Fibroblast of lung (primary cell): ENCODE measurements at places on chromosomes 16 and 17.
A peak's percentile ranks its signal among the peaks of the same experiment; 100 is the strongest.

DNA sequence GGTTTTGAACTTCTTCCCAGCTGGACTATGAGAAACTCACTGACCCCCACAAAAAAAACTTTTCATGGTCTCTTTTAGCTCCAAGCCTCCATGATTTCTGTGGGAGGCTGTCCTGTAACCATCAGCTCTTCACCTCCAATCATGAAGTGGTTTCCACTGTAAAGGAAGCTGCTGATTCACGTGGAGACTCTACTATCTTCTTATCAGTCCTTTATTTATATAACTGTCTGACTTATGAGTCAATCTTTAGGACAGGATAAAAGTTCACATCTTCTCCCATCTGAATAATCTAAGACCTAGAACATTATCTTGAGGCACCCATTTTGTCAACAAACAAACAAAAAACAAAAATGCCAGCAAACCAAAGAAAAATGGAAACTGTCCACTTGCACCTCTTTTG lies 409.9 kb downstream of the SLC39A11 start:
- DNase-seq, result peak; percentile 71

GRCh38 chr17:74099442-74100340 lies 103.8 kb upstream of the RPL38 start:
- no peak for DNase-seq

DNA sequence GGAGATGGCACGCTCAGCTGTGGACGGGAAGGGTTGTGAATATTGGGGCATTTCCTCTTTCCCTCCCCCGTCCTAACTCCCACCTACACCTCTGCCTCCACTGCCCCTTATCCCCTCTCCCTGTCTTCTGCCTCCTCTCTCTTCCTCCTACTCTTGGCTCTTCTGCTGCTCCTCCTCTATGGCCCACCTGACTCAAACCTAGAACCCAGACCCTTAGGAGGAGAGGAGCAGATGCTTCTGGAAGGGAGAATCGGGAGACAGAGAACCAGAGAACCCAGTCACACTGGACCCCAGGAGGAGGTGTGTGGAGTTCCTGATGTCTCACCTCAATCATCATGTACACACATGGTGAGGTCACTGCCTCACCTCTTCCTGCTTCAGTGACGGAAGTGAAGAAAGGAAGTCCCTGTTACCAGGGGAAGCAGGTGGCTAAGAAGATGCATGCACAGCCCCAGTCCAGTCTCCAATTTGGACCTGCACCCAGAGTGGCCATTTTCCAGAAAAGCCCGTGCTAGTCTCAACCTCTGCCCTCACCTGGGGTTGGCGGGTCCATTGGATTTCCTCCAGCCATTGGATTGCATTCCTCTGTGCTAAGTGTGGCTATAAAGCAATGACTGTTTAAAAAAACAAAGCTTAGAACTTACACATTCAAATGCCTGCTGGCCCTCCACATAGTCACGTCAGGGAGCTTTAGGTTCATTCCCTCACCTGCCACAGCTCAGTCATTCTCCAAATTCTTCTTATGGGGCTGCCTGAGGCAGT lies 4.0 kb downstream of the RNF222 start:
- DNase-seq, result no peak

- DNase-seq, result no peak
These were observed 104.4 kb downstream of the CMIP start for GRCh38 chr16:81548876-81549546.

GRCh38 chr17:4978726-4979125 lies 8.7 kb downstream of the CAMTA2 start:
- no peak for DNase-seq

- peak; percentile 3 for DNase-seq
These were observed 54.7 kb downstream of the SLC6A2 start for GRCh38 chr16:55710466-55710865.

DNA sequence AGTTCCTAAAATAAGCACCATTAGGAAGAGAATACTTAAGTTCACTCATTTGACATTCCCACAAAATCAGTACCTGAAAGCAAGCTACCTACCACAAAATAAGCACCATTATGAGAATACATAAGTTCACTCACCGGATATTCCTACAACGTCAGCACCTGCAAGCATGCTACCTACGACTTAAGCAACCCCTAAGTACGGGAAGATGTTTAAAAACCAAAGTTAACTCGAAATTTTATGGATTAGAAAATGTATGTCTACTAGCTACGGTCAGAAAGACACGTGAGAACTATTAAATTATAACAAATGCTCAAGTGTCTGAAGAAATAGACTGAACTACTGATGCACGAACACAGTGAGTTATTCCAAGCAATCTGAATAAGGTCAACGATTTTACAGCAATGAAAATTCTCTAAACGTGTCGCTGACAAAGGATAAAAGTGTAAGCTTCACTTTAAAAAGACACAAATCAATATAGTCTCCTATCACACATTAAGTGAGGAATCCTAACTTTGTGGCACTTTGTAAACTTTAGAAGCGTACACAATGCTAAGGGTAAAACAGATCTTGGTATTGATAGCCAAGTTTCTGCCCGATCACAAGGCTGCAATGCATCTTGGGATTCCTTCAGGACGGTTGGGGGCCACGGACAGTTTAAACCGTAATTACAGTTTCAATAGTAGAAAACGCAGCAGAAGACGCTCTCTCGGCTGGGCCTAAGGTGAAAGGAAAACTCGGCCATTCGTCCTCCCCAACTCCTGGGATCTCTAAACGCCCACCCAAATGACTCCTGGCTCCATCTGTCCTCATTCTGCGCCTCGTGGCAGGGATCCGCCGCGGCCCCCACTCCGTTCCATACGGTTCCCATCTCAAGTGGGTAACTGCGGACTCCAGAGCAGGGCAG lies 1.3 kb downstream of the GSPT1 start:
- DNase-seq, result peak; percentile 39

GRCh38 chr16:57795431-57795878 lies 6.8 kb downstream of the KIFC3 start:
- DNase-seq, result peak; percentile 49

DNA sequence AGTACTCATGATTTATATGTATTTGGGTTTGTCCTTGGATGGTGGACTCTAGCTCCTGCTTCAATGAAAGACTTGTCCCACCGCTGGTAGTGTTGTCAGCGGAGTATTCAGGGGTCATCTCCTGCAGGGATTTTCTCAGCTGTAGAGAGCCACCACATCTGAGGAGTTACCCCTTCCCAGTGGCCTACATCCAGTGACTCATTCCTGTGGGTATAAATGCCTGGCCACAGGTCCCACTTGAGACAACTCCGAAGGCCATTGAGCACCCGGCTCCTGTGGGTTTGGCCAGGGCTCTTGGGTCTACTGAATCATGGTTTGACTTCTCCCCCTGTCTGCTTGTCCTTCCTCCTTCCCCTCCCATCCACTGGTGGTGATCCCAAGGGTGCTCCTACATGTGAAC lies 34.6 kb upstream of the WSB1 start:
- no peak for DNase-seq

GRCh38 chr17:46127524-46127923 lies 65.7 kb downstream of the KANSL1 start:
- no peak for DNase-seq

GRCh38 chr16:25716186-25716585 lies 24.4 kb downstream of the HS3ST4 start:
- no peak for DNase-seq

GRCh38 chr16:84948851-84949610 lies 62.3 kb downstream of the ZDHHC7 start:
- no peak for DNase-seq

DNA sequence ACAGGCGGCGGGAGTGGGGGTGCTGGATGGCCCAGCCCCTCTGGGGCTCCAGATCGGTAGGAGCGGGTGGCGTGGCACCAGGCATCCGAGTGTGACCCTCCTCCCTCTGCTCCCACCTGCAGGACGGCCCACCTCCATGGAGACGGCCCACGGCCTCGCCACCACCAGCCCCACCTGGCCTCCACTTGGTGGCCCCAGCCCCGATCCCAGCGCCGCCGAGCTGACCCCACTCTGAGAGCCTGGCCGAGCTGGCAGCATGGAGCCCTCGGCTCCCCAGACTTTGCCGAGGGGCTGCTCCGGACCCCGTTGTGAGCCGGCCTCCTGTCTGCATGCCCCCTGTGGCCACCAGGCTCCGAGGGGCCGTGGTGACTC lies 4.7 kb upstream of the NUDT16L1 start:
- no peak for DNase-seq

DNA sequence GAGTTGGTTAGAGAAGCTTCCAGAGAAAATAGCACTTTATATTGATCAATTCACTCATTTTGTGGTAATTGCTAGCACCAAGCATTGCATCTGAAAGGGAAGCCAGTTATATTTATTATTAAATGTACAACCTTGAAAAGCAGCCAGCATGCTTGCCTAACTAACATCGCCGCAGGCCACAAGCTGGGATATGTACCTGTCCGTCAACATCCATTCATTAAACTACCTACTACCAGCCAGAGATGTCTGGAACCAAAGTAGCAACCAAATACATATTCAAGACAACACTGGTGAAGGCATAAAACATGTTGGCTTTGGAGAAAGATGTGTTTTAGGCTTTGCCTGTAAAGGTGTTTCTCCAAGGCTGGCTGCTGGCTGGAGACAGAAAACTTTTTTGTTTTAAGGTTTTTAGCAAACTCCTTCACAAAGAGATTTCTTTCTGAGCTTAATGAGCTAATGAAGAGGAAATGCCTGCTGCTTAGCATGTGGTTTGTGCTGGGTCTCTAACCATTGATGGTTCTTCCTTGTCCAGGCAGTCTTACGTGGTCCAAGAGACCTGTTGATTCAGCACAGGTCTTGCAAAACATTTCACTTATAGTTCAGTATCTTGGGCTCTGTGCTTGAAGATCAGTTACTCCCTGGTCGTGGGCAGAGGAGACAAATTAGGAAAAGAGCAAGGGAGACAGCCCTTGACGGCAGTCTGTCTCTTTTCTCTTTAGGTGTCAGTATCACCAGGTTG lies 3.1 kb downstream of the ITPRIPL2 start:
- peak; percentile 23 for DNase-seq

DNA sequence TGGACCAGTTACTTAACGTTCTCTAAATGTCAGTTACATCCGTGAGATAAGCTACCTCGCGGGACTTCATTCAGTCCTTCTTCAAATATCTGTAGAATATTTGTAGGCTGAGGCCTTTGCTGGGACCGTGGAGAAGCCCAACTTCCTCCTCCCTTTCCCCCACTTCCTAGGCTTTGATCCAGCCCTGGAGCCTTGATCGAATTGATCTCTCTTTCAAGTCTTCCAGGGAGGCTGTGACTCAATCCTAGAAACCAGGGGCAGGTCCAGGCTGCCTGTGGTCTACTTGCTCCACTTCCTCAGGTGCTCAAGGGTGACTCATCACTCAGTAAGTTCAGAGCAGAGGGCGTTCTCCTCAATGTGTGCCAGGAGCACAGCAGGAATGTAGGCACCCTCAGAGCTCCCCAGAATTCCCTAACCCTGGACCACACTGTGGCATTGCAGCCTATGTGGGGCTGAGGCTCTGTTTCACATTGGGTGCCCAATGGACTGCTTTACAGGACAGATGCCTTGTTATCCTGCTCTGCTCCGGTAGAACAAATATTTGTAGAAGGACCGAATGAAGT lies 11.2 kb upstream of the CEP20 start:
- peak; percentile 72 for DNase-seq

DNA sequence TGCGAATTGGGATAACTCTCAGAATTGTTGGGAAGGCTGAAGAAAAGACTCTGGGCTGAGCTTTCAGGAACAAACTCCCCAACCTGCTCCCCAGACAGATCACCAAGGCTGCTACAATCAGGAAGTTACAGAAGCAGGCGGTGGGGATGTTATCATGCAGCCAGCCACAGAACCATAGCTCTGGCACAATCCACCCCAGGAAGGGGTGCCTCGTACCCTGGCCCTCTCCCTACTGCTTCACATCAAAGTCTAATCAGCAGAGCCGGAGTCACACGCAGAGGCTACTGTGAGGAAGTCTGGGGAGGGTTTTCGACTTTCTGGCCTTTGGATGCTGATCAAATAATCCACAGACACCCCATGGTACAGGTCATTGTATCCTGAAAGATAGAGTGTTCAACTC lies 86.8 kb downstream of the NTN1 start:
- no peak for DNase-seq

DNA sequence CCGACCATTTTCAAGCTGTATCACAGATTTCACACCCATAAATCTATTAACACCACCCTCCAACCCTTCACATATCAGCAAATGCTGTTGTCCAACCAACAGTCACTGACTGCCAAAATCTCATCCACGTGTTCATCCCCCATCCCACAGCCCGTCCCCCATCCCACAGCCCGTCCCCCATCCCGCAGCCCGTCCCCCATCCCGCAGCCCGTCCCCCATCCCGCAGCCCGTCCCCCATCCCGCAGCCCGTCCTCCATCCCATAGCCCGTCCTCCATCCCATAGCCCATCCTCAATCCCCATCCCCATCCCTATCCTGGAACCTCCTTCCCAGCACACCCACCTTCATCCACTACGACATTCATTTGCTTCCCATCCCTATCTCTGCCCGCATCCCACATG lies 14.1 kb downstream of the DLG4 start:
- no peak for DNase-seq

GRCh38 chr17:18987862-18988545 lies 16.6 kb downstream of the FAM83G start:
- DNase-seq, result no peak

DNA sequence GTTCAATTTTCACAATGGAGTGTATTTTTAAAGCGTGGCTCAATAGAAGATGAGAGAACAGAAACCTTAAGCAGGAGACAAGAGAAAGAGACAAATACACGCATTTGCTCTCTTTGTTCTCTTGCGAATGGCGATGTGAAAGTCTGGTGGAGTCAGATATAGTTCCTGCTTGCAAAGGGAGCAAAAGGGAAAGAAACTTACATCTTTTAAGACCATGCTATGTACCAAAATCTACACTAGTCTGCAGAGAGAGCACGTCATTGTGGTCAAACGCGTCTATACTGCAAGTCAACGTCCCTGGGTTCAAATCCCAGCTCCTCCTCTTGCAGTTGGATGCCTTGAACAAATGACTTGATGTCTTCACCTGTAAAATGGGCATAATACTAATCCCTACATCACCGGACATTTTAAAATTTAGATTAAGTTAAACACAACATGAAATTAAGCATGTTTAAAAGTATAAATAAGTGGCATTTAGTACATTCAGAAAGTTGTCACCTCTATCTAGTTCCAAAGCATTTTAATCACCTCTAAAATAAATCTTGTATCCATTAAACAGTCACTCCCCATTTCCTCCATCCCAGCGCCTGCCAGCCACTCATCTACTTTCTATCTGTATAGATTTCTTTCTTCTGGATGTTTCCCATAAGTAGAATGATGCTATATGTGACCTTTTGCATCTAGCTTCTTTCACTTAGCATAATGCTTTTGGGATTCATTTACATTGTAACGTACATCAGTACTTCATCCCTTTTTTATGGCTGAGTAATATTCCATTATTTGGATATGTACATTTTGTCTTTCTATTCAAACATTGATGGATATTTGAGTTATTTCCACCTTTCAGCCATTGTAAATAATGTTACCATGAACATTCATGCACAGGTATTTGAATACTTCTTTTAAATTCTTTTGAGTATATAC lies 406.9 kb downstream of the TMEM114 start:
- DNase-seq, result no peak

DNA sequence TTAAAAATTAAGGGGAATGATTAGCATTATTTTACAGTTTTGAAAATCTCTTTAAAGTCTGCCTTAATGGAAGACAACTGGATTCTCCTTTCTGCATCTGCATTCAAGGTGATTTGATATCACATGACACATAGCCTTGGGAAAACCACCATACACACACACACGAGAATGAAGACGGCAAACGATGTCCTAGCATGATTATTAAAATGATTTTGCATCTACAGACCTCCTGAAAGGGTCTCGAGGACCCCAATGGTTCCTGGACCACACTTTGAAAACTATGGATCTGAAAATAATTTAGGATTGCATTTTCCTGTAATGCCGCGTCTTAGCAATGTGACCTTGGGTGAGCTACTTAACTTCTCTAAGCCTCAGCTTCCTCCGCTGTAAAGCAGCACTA lies 11.8 kb upstream of the CHST4 start:
- no peak for DNase-seq

GRCh38 chr17:76570457-76570856 lies 15.2 kb downstream of the ST6GALNAC2 start:
- no peak for DNase-seq
